NB4 (cell line): ENCODE measurements at places on chromosomes 13 and 19.

DNA sequence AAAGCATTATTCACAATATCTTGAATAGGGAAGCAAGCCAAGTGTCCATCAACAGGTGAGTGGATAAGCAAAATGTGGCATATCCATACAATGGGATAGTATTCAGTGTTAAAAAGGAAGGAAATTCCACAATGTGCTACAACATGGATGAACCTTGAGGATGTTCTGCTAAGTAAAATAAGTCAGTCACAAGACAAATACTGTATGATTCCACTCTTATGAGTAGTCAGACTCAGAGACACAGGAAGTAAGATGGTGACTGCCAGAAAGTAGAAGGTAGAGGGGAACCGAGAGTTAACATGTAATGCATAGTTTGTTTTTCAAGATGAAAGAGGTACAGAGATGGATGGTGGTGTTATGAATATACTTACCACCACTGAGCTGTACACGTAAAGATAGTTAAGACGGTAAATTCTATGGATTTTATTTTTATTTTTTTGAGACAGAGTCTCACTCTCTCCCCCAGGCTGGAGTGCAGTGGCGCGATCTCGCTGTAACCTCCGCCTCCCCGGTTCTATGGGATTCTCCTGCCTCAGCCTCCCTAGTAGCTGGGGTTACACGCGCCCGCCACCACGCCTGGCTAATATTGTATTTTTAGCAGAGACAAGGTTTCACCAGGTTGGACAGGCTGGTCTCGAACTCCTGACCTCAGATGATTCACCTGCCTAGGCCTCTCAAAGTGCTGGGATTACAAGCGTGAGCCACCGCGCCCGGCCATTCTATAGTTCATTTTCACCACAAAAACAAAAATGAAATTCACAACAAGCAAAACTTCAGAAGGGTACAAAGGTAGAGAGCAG, 1.0 kb upstream of the CHAMP1 start:
- peak; percentile 46 for DNase-seq

DNA sequence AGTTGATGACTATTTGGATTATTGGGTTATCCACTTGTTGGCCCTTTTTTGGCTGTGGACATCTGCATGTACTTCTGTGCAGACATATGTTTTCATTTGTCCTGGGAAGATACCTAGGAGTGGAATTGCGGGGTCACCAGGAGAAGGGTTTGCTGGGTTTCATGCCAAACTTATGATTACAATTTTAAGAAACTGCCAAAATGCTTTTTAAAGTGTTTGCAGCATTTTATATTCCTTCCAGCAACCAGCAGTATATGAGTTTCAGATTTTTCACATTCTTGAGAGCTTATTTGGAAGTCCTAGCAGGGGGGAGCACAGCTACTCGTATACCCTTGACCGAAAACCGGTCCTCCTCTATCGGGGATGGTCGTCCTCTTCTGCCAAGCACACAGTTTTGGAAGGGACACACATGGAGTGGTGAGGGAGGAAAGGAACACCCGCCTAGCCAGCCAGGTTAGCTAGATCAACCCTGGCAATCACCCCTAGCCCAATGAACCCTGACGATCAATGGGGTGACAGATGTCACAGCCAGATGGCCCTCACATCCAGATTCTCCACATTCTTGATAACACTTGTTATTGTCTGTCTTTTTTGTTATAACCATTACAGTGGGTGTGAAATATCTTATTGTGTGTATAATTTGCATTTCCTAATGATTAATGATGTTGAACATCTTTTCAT, 26.7 kb upstream of the RNF113B start:
- no peak for DNase-seq

DNA sequence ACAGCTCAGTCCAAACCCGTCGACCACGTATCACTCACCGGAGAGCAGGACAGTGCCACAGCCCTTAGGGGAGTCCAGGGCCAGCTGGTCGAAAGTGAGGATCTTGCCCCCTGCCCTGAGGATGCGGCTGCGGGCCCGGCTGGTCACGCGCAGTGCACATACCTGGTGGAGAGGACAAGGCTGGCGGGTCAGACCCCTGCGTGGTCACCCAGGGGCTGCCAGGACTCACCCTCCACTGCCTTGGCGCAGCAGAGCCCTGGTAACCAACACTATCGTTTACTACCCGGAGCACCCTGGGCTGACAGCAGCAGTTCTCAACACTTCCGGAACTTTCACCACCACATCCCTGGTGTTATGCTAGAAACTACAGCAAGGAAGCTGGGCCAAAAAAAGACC, 1.2 kb upstream of the FAM83E start:
- DNase-seq = no peak

GRCh38 chr13:102838982-102839381, 6.8 kb upstream of the ERCC5 start:
- no peak for DNase-seq

DNA sequence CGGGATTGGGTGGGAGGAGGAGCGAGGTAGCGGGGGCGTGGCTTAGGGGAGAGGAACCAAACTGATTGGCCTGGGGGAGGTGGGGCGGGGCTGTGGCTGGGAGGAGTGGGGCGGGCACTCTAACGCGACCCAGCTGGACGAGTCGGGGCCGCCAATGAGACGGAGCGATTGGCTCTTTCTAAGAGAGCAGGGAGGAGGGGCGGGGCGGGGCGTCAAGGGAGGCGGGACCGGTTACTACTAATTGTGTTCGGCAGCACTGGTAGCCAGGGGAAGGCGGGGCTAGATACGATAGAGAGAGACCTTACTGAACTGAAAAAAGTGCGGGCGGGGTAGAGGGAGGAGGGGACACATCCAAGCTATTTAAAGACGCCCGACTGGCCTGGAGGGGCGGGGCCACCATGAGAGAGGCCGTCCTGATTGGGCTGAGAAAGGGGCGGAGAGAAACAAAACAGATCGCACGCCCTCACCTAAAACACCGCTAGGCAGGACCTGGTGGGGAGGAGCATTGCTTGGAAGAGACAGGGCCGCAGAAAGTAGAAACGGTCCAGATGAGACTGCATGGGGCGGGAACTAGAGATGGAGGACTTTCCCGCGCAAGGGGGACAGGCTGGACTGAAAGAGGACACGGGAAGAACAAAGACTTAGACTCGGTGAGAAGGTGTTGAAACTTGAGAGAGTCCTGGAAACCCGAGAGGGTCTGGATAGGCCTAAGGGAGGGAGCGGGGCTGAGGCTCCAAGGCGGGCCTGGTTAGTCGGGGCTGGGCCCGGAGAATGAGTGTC, at the start of gene KCNC3:
KCNC3 (minus strand) TSS at position 232 of the 780 bp plus-strand sequence. CDS start 295 bp downstream, outside the sequence.
- peak; percentile 21 for DNase-seq

DNA sequence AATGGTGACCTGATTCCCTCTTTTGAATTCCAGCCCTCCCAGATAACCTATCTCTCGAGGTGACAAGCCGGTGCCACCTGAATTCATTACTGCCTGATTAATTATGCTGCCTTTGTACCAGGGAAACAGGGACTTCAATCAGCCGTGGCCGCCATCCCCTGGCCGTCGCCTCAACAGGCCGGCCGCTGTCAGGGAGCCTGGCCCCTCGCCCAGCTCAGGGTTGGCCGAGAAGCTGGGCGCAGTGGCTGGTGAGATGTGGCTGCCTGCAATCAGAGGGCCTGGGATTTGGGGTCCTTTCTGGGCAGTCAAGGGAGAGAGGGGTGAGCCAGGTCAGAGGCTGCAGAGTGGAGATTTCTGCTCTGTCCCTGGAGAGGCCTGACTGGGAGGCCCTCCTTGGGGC, 91.2 kb downstream of the KCTD15 start:
- no peak for DNase-seq

DNA sequence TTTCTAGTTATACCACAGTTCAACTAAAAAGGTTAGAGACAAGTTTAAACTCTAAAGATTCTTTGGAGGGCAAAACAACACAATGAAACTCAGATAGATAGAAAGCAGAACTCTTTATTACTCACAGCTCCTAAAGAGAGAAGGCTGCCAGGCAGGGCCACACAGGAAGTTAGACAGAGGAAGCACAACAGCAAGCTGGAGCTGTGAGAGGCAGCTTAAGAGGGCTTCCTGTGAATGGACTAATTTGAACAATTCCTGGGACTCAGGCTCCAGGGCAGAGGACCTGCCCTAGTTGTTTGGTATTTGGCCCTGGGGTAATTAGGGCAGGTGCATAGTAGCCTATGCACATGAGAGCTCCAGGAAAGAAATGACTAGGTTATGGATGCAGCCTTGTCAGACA, 803.6 kb downstream of the DIAPH3 start:
- peak; percentile 30 for DNase-seq

GRCh38 chr19:2337329-2337707, 8.8 kb downstream of the SPPL2B start:
- no peak for DNase-seq

DNA sequence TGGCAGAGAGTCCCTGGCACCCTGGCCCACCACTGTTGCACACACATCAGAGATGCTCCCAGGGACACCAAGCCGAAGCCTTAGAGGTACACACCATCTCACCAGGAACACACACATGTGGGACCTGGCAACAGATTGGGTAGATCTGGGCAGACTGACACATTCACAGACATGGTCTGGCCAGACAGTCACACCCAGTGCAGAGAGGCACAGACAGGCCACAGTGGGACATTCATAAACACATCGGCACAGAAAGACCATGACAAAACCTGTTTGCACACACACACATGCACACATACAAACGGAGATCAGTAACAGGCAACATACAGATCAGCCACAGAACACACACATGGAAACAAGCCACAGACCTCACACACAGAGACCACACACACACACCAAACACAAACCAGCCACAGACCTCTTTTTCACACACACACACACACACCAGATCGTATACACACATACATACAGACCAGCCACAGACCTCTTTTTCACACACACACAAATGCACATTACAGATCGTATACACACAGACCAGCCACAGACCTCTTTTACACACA, 6.3 kb upstream of the JUNB start:
- DNase-seq = peak; percentile 25

DNA sequence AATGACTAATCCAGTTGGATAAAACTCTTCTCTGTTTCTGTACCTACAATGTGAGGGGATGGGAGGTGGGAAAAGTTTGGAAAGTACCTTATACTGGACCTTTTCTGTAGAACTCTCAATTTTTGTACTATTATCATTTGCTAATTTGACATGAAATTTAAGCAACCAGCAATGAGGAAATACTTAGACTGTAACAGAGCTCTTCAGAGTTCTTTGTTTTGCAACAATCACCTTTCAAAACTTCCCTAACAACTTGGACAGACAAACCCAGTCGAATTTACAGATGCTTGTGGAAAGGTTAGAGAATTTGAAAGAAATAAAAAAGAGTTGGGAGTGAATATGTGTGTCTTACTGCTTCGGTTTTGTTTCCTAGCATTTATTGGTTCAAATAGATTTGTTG, 16.8 kb downstream of the KBTBD7 start:
- peak; percentile 30 for DNase-seq

DNA sequence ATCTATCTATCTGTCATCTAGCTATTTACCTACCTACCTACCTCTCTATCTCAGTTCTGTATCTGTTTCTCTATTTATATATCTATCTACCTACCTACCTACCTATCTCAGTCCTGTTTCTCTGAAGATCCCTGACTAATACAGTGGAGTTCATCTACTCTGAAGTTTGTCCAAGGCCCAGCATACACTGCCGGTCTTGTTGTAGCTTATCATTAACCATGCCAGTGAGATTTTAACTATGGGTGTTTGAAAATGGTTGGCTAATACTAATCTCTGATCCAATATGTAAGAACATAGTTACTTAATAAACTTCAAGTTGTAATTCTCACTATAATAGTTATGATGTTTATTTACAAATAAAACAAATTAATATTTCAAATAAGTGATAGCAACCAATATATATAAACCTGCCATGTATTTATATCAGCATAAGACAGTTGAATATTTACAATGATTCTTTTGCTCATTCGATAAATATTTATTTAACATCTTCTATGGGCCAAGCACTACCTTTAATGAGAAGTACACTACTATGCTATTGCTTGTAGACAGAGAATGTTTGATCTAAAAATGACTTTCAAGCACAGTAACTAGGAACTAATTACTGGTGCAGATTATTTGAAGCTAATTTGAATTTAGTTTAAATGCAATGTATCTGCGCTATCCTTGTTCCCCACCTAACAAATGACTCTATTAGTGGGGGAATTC, 242.1 kb downstream of the KLF5 start:
- DNase-seq = no peak

DNA sequence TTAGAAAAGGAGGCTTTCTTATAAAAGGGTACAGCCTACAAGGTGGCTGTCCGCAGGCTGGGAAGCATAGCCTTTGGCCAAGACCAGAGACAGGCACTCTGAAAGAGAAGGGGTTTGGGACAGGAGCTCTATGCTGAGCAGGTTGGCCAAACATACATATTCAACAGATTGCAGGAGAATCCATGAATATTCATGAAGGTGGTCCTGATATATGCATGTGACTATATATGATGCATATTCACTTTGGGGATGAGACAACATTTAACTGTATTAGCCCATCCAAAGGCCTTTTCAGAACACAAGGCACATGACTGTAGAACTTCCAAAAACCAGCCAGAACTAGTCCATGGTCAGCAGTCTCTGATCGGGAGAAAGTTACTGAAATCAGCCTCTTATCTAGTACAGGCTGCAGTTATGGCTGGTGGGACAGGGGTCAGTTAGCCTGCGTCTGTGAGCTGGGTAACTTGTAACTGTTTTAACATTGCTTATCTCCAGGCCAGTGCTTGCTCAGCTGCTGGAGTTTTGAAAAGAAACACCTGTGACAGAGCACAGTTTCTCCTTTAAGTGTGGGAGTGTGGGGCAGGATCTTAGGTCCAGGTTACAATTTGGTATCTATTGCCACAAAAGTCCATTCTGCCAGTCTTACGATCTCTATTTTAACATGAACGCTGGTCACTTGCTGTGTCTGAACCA, 924.2 kb downstream of the UQCRFS1 start:
- DNase-seq = no peak

DNA sequence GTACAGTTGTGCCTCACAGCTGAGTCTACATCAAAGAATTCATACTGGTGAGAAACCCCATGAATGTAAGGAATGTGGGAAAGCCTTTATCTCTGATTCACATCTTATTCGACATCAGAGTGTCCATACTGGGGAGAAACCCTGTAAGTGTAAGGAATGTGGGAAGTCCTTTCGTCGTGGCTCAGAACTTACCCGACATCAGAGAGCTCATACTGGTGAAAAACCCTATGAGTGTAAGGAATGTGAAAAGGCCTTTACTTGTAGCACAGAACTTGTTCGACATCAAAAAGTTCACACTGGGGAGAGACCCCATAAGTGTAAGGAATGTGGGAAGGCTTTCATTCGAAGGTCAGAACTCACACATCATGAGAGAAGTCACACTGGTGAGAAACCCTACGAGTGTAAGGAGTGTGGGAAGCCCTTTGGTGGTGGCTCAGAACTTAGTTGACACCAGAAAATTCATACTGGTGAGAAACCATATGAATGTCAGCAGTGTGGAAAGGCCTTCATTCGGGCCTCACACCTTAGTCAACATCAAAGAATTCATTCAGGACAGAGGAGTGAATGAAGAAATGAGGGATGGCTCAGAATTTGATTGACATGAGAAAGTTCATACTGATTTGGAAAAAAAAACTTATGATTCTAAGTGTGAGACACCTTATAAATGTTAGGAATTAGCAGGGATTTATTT, 80.9 kb upstream of the ZNF420 start:
- DNase-seq = no peak

DNA sequence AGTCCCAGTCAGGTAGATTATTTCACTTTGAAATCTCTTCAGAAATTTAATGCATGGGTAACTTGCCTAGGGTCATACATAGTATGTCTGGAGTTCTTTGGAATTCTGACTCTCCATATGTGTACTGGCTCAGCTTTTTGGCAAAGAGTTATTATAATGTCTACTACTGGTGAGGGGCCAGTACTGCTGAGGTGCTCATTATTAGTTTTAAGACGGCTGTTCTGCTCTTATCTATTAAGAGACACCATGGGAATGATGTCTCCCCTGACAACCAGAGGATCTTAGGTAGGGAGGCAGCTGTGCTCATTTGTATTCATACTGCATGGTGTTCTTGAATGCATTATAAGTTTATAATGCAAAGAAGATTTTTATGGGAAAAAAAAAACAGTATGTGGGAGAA, 184.1 kb downstream of the RGCC start:
- DNase-seq = no peak
